H1 (cell line): ENCODE measurements at places on chromosomes 3 and 15. TPM values are rescaled to one million over a fixed set of nuclear protein-coding genes. Genes with fewer than 3 reads are reported as not detected.

The SLC9C1 gene
- total RNA-seq, result 0.24 and 1.1 TPM in 2 replicates

The GPR149 gene
- not detected in 2 replicates for total RNA-seq

The MST1R gene
- total RNA-seq, result 4.8 and 7.6 TPM in 2 replicates

The FRMD5 gene
- total RNA-seq, result 10.2 and 12.6 TPM in 2 replicates

The XCR1 gene
- not detected in 2 replicates for total RNA-seq

The KNG1 gene
- total RNA-seq, result 0.31 TPM in 1 of 2 replicates, not detected in the other

The SH3GL3 gene
- 16.3 and 19.1 TPM in 2 replicates for total RNA-seq

The CORO2B gene
- total RNA-seq, result 3.4 and 4.7 TPM in 2 replicates

The GOLGA8S gene
- 0.11 and 0.17 TPM in 2 replicates for total RNA-seq

The FSTL1 gene
- 502 and 516 TPM in 2 replicates for total RNA-seq

The SCAANT1 gene
- total RNA-seq, result not detected in 2 replicates

The PDZRN3 gene
- 16.8 and 20.5 TPM in 2 replicates for total RNA-seq

The GRM7 gene
- 0.24 TPM in 1 of 2 replicates, not detected in the other for total RNA-seq

The HRG gene
- 0.15 TPM in 1 of 2 replicates, not detected in the other for total RNA-seq

The CFAP20DC gene
- 2.0 and 2.8 TPM in 2 replicates for total RNA-seq

The SLC22A14 gene
- not detected in 2 replicates for total RNA-seq

The PATL2 gene
- 0.48 and 0.65 TPM in 2 replicates for total RNA-seq

The PARP15 gene
- total RNA-seq, result 0.21 and 0.37 TPM in 2 replicates

The SI gene
- not detected in 2 replicates for total RNA-seq
